CD4-positive, alpha-beta T cell treated with Interleukin-1 beta for 1 hour (primary cell): ENCODE measurements at places on chromosomes 2 and 18.
A peak's percentile ranks its signal among the peaks of the same experiment; 100 is the strongest.

GRCh38 chr18:75199327-75199726 is 9.6 kb downstream of the PTGR3 start:
- DNase-seq, result no peak

DNA sequence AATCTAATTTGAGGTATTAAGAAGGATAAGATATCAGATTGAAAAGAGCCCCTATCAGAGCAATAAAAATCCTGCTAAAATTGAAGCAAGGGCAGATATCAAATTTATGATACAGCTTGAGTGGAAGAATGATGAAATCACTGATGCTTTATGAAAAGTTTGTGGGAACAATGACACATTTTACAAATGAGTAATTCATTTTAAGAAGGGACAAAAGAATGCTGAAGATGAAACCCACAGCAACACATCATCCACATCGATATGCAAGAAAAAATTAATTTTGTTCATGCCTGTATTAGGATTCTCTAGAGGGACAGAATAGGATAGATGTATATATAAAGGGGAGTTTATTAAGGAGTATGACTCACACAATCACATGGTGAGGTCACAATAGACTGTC is 355.6 kb upstream of the GYPC start:
- no peak for DNase-seq

DNA sequence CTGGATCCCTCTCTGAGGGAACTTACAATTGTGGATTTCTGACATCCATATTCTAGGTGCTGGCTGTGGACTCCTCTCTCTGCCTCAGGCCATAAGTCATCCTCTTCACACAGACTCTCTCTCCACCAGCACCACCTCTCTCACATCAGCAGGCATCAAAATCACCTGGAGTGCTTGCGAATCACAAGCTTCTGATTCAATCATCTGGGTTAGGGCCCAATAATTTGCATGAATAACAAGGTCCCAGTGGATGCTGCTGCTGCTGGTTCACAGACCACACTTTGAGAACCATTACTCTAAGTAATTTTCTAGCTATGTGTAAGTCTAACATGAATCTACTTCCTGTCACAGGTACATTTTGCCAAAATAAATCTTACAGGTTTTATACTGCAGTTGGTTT is 214.9 kb downstream of the DSEL start:
- DNase-seq, result no peak

- no peak for DNase-seq
These were observed 10.9 kb downstream of the CERS6 start for GRCh38 chr2:168466834-168467565.

DNA sequence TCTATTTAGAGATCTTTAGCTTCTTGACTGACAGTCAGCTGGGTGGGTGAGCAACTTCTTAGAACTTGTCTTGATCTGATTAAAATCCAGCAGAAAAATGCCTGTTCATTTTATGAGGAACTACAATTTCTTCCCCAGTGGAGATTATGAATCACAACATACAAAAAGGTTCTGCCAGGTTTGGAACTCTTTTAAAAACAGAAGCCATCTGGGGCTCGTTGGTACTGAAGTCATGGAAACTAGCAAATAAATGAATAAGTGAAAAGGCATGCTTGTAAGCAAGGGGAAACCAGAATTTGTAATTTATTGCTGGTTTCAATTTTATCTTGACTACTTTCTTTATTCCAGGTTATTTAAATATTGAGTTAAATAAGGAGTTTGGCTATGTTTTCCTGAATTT is 767.4 kb downstream of the MBD2 start:
- no peak for DNase-seq

GRCh38 chr2:7773362-7774360 is 856.4 kb downstream of the RNF144A start:
- DNase-seq, result peak; percentile 67

DNA sequence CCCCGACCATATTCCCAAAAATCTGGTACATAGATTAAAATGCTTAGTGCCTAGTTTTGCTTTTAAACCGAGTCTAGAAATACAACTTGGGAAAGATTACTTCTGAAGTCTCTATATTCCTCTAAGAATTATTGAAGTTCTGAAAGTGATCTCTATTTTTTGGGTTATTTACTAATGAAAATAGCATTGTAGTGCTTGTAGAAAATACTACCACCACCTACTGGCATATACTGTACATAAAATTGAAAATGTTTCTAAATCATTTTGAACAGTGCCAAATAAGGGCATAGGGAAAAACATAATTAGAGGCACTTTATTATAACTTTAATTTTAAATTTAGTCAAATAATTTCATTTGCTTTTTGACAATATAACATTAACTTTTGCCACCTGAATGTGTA is 1399.6 kb upstream of the ZEB2 start:
- no peak for DNase-seq

GRCh38 chr2:220422676-220423075 is 795.2 kb downstream of the SLC4A3 start:
- no peak for DNase-seq

DNA sequence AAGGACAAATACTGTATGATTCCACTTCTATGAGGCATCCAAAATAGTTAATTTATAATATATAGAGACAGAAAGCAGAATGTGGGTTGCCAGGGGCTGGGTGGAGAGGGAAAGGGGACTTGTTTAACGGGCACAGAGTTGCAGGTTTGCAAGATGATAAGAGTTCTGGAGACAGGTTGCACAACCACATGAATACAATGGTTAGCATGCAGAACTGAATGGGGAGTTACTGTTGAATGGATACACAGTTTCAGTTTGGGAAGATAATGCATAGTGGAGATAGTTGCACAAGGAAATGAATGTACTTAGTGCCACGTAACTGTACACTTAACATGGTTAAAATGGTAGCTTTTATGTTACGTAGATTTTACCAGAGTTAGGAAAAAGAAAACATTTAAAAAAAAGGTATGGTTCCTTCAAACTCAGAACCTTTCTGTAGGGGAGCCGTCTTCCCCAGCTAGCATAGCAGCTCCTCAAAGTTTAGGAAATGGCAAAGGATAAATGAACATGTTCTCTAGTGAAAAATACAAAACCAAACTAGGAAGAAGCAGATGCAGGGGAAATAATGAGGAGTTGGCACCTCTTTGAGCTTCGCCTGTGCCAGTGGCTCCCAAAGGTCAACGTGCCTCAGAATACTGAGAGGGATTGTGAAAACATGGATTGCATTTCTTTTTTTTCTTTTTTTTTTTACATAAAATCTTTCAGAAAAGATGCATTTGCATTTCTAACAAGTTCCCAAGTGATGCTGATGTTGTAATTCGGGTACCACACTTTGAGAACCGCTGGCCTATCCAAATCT is 95.2 kb downstream of the ZCCHC2 start:
- no peak for DNase-seq

- DNase-seq, result no peak
These were observed 71.4 kb upstream of the MBOAT2 start for GRCh38 chr2:9074930-9075329.
